ENCODE measurements at places on chromosomes 4 and X.

DNA sequence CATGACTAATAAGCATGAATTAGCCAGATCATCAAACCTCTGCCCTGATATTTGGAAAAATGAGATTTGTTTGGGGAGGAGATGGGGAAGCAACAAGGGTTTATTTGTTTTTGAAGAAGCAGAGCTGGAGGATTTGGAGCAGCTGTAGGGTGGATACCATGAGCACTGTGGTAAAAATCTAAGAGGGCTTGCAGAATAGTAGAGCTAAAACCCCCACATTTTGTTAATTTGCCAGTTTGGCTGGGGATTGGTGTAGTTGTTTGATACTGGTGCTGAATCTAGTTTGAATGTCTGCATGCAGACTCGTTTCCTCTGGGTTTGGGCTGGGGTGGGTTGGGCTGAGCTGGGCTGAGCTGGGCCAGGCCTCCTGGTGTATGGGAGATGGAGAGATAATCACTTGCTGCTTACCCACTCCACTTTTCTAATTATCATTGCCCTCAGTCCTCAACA, 43.7 kb downstream of the SMAD1 start:
- DNase-seq = no peak

GRCh38 chr4:20857081-20857480, 156.8 kb downstream of the PACRGL start:
- no peak for DNase-seq

- DNase-seq = no peak
These were observed 92.0 kb downstream of the PJA1 start for GRCh38 chrX:69073241-69073640.

DNA sequence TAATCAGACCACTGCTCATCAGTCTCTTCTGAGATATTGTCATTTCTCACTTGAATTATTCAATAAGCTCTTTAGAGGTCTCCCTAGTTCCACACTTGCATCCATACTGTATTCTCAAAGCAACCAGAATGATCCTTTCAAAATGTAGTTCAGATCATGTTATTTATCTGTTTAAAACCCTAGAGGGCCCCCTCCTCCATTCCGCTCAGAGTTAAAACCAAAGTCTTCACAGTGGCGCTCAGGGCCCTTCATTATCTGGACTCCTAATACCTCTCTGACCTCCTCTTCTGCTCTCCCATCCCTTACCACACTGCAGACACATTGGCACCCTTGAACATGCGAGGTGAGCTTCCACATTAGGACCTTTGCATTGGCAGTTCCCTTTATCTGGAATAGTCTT, 32.7 kb upstream of the HPGDS start:
- no peak for DNase-seq

DNA sequence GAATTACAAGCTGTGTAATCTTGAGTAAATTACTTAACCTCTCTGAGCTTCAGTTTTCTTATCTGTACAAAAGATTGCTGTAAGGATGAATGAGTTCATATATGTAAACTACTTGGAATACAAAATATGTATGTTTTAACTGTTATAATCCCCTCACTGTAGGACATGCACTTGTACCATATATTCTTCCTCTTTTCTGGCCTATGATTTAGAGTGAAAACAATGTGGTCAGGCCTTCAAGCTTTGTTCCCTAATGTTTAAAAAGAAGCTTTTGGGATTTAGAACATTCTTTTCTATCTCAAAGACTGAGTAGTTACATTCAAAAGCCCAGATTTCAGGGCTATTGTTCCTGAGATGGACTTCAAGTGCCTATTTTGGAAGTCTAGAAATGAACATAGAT, 26.7 kb upstream of the GPRIN3 start:
- DNase-seq = no peak

DNA sequence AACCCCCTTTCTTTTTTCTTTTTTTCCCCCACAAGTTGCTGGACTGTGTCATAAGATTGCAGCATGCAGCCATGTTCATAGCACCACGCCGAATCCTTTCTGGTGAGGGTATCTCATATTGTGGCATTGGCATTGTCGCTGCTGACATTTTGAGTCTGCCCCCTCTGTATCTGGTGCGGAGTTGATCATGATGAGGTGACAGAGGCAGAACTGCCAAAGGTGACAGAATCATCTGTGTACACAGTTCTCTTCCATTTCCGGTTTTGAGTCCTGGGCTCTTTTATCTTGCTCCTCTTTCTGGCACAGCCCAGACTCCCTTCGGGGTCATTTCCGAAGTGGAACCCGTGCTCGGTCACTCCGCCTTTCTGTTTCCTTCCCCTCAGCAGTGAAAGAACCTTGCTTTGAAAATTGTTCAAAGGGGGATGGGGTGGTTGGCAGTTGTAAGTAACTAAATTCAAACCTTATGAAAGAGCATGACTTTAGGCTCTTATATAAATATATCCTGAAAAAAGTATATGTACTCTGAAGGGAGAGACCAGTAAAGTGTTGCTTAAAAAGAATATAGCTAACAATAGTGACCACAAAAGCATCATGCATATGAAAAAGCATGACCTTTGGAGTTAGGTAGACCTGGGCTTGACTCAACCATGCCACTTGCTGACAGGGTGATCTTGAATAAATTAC, 55.0 kb upstream of the BMP2K start:
- DNase-seq = peak; percentile 63

DNA sequence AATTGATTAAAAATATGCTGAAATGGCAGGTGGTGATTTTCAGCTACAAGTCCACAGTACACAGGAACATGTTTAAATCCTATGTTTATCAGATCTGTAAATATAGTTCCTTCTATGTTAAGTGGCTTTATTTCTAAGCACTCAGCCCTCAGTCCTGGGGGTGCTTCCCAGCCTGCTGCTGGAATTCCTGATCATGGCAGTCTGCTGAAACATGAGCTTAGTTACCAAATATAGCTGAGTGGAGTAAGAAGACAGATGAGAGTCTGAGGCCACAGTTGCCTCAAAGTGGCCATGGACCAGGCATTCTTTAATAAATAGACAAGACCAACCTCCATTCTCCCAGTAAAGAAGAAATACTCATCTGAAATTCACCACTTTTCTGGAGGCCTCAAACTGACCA, 17.1 kb upstream of the DDX60 start:
- peak; percentile 5 for DNase-seq

DNA sequence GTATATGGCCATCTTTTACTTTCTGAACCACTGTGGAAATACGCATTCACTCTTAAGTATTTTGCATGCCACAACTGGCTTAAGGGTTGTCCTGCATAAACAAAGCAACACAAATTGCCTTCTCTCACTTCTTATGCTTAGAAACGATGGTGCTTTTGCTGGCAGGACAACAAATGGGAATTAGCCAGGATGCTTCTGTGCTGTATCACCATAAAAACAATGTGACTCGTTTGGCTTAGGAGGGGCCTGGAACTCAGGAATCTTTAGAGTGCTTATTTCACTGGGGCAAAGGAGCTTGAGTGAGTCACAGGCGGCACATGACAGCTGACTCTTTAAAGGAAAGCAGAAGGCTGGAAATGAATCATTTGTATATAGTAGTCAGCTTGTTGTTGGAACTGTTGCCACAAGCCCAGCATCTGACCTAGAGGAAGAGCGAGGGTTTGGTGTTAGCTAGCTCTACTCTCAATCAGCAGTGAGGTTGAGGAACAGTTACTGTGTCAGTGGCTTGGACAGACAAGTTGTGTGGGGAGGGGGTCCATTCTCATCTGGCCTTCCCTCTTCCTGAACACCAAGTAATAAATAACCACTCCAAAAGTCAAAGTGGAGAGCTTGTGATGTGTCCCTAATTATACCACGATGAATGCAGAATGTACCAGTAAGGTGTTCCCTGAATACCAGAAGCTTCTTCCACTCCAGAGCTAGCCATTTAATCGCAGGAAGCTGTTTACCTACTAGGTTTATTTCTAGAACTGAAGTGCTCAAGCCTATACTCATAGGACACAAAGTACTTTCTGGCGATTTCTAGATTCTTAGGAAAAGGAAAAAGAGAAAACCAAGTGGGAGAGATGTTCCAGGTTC, 293.1 kb downstream of the CAMK2D start:
- DNase-seq = peak; percentile 63

GRCh38 chr4:11343536-11343935, 85.2 kb downstream of the HS3ST1 start:
- no peak for DNase-seq

DNA sequence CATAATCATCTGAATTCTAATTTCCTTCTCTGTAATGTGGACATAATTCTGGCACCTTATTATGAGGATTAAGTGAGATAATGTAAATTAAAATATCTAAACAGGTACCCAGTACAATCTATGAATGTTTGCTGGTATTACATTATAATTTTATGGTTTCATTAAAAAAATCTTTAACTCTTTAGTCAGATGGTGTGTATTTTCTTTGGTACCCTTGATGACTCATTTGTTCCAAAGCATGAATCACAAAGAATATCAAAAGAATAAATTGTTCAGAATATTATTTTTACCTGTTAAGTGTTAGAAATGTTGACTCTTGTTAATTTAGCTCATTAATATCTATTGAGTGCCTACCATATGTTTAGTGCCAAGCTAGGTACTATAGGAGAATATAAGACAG, 74.3 kb downstream of the SNX25 start:
- DNase-seq = no peak

Data from lung (tissue), 17 donors.